Activated gamma-delta T cell treated with anti-CD3 and anti-CD28 coated beads, Interleukin-2, amount 50 U/mL, for 16 hours (primary cell): ENCODE measurements at places on chromosomes 6 and 20.

GRCh38 chr20:32945710-32946221 lies 58.5 kb downstream of the SUN5 start:
- DNase-seq = no peak

DNA sequence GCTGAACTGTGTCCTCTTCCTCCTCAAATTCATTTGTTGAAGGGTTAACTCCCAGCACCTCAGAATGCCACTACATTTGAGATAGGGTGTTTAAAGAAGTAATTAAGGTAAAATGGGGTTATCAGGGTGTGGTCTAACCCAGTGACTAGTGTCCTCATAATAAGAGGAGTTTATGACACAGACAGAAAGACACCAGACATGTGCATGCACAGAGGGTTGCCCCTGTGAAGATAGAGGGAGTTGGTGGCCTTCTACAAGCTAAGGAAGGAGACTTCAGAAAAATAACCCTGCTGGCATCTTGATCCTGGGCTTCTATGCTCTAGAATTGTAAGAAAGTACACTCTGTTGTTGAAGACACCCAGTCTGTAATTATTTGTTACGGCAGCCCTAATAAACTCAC lies 24.9 kb upstream of the EDN1 start:
- no peak for DNase-seq

DNA sequence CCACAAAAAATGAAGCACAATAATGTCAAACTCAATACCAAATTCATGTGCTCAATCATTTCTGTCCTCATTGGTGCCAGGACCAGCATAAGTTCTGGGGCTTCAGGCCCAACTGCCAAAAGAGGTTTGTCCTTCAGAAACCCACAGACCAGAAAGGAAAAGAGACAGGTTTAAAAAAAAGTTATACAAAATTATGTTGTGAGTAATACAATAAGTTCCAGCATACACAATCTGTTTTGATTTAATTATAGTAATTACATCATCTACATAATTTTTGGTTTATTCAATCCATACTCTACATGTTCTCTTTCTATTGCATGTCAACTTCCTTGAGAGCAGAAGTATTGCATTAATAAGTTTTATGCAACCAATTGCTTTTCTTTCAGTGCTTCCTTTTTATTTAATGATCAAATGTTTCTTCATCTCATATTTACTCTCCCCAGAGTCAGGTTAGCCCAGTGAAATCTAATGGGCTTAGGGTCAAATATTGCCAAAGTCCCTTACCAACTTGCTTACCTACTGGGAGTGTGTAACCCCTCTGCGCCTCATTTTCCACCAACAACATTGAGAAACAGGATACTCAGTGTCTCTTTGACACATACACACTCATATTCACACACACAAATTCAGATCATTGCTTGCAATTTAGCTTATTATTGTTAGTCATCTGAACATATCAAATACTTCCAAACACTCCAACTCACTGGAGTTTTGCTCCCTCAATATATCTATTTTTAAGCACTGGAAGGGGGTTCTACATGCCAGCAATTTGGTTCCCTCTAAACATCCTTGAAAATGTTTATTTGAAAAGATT lies 424.4 kb upstream of the MARCKS start:
- DNase-seq = no peak

- DNase-seq = no peak
Measured at GRCh38 chr20:37800618-37801017, 102.3 kb upstream of the VSTM2L start.

- DNase-seq = no peak
Measured at GRCh38 chr20:19624221-19624965, 133.7 kb upstream of the RIN2 start.
